ENCODE measurements at places on chromosomes 12 and 14.

- DNase-seq, result peak; percentile 34
Observed at GRCh38 chr14:50501642-50502041, 30.7 kb downstream of the MAP4K5 start.

DNA sequence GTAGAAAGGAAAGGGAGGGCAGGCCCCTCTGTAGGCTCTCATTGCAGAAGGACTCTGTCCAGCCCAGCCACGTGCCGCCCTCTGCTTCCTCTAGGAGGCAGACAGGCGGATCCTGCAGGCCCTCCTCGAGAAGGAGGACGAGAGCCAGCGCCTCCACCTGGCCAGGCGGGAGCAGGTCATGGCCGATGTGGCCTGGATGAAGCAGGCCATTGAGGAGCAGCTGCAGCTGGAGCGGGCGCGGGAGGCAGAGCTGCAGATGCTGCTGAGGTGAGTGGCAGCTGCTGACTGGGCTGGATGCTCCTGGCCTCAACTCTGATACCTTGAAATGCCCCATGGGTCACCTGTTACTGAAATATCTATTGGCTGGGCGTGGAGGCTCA lies 10.9 kb downstream of the TCHP start:
- peak; percentile 23 for DNase-seq

DNA sequence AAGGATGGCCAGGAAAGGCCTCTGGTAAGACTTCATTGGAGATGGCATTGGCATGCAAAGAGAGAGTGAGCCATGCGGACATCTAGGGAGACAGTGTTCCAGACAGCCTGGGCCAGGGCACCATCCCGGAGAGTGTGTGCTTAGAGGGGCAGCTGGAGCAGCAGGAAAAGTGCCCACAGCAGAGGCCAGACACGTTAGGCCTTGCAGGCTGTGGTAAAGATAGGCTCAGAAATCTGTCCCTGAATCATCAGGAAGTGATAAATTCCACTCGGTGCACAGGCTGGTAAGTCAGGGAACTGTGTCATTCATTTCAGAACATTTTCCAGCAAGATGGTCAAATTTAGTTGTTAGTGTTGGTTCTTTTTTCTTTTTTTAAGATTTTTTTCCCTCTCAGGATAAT lies 8.8 kb downstream of the GALNT16 start:
- DNase-seq, result peak; percentile 76

- no peak for DNase-seq
Observed at GRCh38 chr12:113346353-113346752, 11.4 kb upstream of the SLC8B1 start.

DNA sequence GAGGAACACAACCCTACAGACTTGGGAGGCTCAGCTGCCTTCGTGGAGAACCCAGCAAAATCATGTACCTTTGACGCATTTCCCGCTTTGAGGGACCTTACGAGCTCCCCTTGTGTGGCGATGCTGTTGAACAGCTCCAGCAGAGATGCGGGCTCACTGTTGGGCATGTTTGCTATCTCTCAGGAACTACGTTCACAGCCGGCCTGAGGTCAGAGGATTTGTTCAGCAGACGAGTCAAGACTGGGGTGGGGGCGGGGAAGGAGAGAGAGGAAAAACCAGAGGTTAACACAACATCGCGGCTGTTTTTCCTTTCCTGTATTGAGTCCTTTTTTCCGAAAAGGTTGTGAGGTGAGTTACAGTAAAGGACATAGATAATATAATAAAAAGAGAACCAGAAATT lies 45.9 kb downstream of the SLC25A47 start:
- DNase-seq, result no peak

GRCh38 chr14:60632257-60632656 lies 17.0 kb downstream of the SIX1 start:
- DNase-seq, result no peak

- DNase-seq, result no peak
Observed at GRCh38 chr12:130240831-130241590, 78.7 kb downstream of the FZD10 start.

DNA sequence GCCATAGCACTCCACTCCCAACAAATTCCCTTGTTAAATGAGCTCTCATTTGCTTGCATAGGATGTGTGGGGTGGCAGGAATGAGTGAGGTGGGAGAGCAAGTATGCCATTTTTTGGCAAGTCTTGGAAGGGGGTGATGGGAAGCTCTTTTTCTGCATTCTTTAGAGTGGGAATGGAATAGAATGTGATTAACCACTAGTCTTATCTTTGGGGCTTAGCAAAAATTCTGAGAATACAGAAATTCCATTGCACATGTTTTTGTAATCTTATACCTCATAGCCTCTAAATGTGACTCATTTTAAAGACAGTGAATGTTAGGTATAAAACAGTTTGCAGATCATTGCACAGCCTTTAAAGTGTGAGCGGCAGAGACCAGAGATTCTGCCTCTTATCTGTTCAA lies 28.4 kb upstream of the NEDD1 start:
- DNase-seq, result peak; percentile 14

GRCh38 chr14:70619708-70620107 lies 19.3 kb upstream of the MED6 start:
- no peak for DNase-seq

DNA sequence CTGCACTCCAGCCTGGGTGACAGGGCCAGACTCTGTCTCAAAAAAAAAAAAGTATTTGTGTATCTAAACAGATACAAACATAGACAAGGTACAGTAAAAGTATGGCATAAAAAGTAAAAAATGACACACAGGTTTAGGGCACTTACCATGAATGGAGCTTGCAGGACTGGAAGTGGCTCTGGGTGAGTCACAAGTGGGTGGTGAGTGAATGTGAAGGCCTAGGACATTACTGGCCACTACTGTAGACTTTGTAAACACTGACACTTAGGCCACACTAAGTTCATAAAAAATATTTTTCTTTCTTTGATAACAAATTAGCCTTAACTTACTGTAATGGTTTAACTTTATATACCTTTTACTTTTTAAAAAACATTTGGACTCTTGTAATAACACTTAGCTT lies 38.0 kb upstream of the EIF5 start:
- no peak for DNase-seq

DNA sequence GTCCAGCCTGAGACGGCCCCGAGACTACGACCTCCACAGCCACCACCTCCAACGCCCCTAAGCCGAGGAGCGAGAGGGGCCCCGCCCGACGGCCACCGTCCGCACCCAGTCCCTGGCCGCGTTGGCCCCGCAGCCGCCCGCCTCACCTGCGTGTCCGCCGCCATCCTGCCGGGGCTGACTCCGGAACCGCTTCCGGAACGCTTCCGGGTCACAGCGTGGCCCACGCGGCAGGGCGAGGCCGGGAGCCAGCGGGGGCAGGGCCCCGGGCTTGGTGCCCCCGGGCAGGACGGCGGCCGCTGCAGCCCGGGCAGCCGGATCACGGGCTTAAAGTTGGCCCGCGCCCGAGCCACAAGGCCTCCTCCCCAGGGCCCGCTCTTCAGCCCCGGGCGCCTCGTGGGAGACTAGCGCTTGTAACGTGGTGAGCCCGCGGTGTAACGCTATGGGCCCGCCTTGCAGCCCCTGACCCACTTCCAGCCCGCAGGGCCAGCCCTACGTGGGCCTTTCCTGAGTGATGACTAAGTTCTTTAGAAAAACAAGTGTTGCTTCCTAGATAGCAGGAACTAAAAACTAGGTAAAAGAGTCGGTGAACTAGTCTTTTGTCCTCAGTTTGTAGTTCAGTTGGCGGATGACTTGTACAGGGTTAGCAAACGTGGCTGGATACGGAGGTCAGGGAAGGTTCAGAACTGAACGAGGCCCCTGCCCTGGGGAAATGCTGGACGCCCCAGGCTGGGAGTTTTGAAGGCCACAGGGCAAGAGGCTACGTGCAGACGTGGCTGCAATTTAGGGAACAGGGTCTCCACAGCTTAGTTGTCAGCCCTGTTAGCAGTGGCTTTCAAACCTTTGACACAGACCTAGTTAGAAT lies at the start of gene GCN1:
Gene GCN1, minus strand, starts transcription at position 182 of the 862 bp plus-strand sequence. Its CDS starts 18 bp downstream, at position 164.
- DNase-seq, result peak; percentile 81

DNA sequence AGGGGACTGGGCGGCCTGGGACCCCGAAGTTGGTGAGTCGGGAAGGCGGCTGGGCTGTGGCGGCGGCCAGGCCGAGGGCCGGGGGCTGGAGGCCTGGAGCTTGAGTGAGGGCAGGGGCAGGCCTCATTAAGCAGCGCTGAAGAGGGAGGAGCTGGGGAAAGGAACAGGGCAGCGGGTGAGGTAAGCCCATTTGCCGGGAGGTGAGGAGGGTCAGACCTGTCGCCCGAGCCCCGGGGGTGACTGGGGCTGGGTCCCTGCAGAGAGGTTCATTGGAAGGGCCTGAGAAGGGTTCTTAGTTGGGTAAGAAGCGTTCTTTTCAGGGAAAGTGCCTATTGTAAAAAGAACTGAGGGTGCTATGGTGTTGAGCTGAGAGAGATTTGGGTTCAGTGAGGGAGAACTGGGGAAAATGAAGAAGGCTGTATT lies 441 bp downstream of the RAB5B start:
- peak; percentile 30 for DNase-seq

DNA sequence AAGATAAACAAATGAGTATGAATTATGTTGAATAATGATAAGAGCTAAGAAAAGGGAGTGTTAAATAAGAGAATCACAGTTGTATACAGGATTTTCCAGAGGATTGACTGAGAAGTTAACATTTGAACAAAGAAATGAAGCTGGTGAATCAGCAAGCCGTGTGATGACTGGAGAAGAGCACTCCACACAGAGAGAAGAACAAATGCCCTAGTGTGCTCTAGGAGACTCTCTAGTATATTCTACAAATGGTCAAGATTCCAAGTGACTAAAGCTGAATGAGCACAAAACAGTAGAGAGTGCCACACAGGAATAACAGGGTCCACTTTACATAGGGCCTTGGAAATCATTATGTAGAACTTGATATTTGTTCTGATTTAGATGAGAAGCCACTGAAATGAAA lies 587.1 kb upstream of the ATXN7L3B start:
- no peak for DNase-seq

- no peak for DNase-seq
Observed at GRCh38 chr14:72942934-72943333, 16.7 kb downstream of the DCAF4 start.

DNA sequence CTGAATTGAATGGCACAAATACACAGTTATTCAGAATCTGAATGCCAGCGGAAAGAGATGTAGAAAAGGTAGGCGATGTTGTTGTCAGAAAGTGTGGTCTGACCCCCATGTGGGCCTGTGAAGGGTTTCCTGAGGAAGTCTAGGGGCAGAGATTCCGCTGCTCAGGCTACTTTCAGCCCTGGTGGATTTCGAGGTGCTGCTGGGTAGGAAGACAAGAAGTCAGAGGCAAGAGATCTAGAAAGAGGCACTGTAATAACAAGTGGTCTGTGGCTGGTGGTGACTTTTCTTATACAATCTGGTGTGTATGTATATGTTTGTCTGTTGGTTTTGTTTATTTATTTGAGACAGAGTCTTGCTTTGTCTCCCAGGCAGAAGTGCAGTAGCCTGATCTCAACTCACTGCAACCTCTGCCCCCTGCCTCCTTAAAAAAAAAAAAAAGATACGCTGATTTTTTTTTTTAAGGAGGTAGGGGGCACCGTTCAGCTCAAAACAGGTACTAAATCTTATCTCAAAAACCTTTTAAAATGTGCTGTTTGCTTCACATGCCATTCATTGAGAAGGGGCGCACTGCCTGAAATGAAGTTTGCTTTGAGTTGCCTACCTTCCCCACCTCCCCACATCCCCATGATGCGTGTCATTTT lies 27.1 kb upstream of the MANSC4 start:
- no peak for DNase-seq

DNA sequence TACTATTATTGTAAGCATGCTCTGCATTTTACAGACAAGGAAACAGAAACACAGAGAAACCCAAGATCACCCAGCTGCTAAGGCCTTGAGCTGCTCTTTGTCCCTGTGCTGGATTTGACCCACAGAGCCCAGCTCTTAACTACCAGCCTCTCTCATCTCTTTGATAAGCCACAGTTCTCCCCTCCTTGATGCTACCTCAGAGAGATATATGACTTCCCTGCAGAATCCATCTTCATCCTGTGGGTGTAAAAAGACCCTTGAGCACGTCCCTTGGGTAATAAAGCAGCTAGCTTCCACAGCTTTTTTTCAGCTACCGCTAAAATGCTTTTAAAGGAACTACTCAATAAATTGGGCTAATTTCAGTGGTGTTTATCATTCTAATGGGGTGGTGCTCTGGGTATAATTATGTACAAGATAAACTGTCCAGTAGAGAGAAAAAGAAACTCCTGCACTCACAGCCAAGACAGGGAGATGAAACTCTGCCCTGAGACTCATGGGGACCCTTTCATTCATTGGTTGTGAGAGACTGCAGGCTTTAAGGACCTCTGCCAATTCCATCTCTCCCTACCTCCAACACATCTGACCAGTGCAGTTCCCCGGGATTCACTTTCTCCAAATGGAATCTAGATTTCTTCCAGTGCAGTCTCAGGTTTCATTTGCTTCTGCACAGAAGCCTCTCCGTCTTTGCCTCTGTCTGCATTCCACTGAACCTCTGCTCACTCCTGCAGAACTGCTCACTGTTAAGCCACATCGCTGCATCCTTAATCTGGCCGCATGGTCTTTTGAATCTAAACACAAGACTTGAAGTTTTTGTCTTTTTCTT lies 24.7 kb upstream of the NTF3 start:
- no peak for DNase-seq

- DNase-seq, result no peak
Observed at GRCh38 chr12:3568695-3569094, 77.7 kb downstream of the PRMT8 start.

DNA sequence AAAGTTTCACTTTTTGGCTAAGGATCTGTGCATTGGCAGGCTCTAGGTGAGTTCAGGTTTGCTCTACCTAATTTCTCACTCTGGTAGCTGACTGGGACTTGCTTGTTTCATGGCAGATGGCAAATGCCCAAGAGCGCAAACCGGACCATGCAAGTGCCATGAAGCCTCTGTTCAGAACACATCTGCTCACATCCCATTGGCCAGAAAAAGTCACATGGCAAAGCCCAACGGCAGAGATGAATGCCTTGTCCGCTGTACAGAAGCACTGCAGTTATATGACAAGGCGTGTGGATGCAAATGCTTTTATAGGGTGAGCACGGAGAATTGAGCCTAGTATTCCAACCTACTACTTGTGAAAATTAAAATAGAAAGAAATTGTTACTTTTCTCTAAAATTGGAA lies 202.2 kb upstream of the HMGA2 start:
- DNase-seq, result no peak

DNA sequence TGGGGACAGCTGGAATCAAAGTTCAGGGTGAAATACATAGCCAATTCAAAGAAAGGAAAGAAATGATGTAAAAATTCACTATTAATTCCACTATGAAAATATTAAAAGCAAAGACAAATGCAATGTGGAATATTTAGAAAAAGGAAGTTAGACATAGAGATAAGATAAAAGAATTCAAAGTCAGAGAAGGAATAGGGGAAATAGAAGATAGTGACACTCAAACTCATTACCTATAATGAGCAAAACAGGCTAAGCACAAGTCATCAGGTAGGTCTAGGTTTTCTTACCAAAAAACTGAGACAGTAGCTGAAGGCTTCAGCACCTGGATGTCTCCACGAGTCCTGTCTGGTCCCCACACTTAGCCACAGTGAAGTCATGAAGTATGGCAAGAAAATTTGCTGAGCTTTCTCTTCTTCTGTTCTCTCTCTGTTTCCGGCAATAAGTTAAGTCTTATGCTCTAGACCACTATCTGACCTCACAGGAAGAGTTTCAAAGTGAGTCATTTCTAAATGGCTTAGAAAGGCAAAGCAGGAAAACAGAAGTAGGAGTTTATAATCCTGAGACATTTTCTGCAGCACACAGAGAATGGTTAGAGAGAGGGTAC lies at the start of gene C3AR1:
Gene C3AR1, minus strand, starts transcription at position 369 of the 604 bp plus-strand sequence. CDS start 6,174 bp downstream, outside the sequence.
- DNase-seq, result peak; percentile 36
